Stimulated activated CD8-positive, alpha-beta memory T cell treated with anti-CD3 and anti-CD28 coated beads, Interleukin-7, amount 100 ng/mL, for 1 hour (primary cell): ENCODE measurements at places on chromosomes 4 and X.

DNA sequence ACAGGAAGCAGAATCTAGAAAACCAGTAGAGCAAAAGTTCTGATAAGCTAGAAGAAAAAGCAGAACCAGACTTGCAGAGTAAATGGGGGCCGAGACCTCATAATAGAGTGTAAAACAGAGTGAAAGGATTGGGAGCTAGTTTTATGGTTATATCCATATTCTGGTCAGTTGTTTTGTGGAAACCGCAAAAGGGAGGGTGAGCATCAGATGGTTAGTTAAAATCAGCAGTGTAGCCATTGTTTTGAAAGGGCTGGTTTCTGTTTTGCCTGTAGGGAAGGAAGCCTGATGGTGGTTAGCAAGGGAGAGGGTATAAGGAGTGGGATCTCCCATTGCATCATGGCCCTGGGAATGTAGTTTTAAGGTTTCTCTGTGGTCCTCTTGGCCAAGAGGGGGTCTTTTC, 17.2 kb upstream of the CCNI start:
- no peak for DNase-seq

- DNase-seq: no peak
Measured at GRCh38 chrX:110241816-110242215, 76.1 kb downstream of the AMMECR1 start.

- DNase-seq: no peak
Measured at GRCh38 chr4:16337936-16338335, 111.7 kb upstream of the TAPT1 start.

DNA sequence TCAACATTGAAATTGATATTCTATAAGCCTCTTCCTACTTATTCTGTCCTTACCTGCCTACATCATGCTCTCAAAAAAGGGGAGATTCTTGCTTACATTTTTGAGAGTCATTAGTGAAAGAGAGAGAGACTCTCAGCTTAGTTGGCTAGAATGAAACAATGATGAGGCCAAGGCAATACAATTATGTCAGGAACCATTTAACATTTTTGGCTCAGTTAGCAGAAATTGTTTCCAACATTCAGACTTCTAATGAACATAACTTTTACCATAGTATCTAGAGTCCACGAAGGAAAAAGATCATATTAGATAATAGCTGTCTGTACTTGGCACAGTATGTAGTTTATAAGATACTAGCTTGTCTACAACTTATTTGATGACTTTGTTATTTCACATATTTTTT, 263.7 kb upstream of the ARX start:
- no peak for DNase-seq

- no peak for DNase-seq
Measured at GRCh38 chr4:145839151-145839550, 99.5 kb downstream of the ZNF827 start.
